Activated T-cell treated with anti-CD3 and anti-CD28 coated beads for 4 hours (primary cell): ENCODE measurements at places on chromosomes 13 and 19.

GRCh38 chr19:16077984-16078758, 1.9 kb downstream of the TPM4 start:
- peak; percentile 13 for DNase-seq

GRCh38 chr19:11848594-11849469, at the start of gene ZNF439:
ZNF439 (plus strand) TSS chr19:11848726; CDS start chr19:11848868, 142 bp downstream.
- DNase-seq, result peak; percentile 83

GRCh38 chr19:7500811-7501450, 12.1 kb upstream of the PEX11G start:
- DNase-seq, result no peak

GRCh38 chr19:23403581-23404324, 8.5 kb upstream of the ZNF91 start:
- DNase-seq, result no peak

GRCh38 chr13:28778308-28779215, 41.6 kb upstream of the MTUS2 start:
- DNase-seq, result no peak

DNA sequence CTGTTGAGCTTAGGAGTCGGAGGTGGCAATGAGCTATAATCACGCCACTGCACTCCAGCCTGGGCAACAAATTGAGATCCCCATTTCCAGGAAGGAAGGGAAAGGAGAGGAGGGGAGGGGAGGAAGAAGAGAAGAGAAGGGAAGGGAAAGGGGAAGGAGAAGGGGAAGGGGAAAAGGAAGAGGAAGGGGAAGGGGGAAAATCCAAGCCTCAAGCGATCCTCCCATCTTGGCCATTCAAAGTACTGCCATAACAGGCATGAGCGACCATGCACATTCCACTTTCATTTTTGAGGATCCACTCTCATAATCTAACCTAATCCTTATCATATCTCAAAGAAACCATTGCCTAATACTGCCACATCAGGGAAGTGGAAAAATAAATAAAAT, 14.9 kb downstream of the ZNF443 start:
- no peak for DNase-seq

- no peak for DNase-seq
These were observed 32.9 kb upstream of the GPC6 start for GRCh38 chr13:93193682-93194081.

DNA sequence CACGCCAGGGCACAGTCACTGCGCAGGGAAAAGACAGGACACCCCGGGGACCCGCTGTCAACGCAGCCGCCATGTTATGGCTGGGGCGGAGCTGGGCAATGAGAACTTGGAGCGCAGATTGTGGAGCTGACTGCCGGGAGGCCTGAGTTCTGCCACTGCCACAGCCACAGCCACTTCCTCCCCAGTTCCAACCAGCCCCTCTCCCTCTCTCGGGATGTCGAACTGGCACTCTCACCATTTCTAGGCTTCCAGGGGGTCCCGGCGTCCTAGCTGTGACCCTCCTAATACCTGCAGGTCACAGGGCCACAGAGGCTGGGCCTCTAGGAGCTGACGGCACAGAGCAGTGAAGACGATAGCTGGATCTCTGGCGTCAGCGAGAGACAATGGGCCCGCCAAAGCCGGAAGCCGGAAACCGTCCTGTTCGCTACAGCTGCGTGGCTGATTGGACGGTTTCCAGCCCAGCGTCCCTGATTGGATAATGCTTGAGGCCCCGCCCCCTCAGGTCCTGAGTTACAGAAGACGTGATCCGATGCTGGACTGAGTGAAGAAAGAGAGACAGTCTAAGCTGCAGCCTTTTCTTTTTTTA, at the start of gene ZNF506:
TSS of gene ZNF506 (minus strand) at position 385 of the 586 bp plus-strand sequence. CDS start at position 238, 147 bp downstream.
- DNase-seq, result peak; percentile 95

DNA sequence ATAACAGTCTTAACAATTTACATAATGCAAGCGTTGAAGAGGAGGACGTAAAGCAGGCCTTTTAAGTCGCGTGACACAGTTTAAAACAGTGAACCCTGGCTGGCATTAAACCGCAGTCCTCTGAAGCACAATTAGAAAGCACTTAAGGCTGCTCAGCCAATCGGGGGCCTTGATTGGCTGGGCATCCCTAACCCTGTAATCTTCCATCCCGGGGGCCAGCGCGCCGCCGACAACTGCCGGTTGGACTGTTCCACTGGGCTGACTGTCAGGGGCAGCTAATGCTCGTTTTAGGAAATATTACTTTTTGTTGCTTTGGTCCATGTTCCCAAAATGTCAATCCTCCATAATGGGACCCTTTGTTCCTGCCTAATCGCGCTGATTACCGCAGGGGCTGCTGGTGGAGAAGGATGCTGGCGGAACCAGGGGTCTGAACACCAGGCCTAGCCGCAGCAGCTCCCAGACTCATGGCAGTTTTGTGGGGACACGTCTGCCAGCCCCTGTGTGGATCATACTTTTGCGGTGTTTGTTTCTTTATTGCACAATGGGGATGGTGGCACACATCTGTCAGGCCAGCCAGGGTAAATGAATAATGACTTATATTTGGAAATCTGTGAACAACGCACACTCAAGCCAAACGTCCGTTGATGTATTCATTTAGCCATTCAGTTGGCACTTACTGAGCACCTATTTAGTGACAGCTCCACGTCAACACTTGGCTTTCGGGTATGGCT, 127.1 kb upstream of the SPACA7 start:
- DNase-seq, result no peak

- DNase-seq, result no peak
These were observed 15.9 kb upstream of the EID2 start for GRCh38 chr19:39555883-39556282.

GRCh38 chr19:6209680-6210079, 70.1 kb downstream of the MLLT1 start:
- DNase-seq, result no peak

DNA sequence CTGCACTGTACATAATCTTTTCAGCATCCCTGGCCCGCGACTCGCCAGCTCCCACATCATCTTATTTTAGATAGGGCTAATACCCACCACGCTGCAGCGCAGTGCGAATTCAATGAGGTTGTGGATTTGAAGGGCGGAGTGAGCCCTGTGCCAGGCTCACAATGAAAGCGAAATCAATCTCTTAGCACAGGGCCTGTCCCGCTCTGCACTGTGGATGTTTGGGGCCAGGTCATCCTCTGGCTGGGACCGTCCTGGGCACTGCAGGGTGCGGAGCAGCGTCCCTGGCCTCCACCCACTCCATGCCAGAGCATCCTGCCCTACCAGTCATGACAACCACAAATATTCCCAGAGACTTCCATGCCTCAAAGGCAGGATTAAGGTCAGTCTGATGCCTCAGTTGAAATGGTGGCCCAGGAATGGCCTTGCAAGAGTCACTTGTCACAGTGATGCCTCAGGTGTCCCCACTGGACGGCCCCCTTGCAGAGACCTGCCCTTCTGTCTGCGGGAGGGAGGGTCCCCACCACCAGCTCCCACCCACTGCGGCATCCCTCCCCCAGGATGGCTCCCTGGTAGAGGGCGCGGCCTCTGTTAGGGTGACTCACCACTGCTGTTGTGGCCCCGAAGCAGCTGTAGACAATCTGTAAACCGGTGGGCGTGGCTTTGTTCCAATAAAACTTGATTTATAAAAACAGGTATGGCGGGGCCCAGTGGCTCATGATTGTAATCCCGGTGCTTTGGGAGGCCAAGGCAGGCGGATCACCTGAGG, 5.6 kb downstream of the UHRF1 start:
- peak; percentile 74 for DNase-seq

GRCh38 chr13:21055511-21056045, 5.8 kb downstream of the LATS2 start:
- no peak for DNase-seq

DNA sequence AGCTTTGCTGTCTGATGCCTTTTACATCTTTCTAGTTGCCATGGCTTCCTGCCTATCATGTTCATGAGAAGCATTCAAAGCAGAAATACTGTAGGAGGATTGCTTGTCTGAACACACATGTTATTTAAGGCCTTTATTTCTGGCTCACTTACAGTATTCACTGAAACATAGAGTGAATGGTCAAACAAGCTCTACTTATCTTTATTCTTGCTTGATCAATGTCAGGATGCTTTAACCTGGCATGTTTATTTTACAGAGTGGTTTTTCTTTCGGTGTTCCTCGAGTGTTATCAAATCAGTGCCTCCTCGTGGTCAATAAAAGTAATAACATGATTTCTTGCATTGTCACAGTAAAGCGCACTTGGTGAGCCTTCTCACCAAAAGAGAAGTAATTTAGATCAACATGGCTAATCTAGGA, 73.5 kb upstream of the PCDH17 start:
- DNase-seq, result no peak

DNA sequence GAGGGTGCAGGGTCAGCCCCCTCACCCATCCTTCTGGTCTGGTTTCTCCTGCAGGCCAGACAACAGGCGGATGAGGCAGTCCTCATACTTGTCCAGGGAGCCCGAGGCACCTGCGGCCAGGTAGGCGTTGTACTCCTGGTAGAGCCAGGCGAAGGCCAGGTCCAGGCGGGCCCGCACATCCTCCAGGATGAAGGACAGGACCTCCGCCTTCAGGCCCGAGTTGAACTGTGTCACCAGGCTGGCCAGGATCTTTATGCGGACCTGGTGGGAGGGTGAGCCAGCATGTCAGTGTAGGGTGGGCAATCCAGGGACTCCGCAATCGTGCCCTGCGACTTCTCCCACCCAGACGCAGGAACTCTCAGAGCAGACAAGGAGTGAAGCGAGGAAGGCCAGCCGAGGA, 13.8 kb upstream of the RSPH6A start:
- DNase-seq, result no peak

- no peak for DNase-seq
These were observed 2.9 kb downstream of the KLK12 start for GRCh38 chr19:51031880-51032225.

- DNase-seq, result peak; percentile 49
These were observed 54.5 kb downstream of the TSSK6 start for GRCh38 chr19:19460761-19461265.

DNA sequence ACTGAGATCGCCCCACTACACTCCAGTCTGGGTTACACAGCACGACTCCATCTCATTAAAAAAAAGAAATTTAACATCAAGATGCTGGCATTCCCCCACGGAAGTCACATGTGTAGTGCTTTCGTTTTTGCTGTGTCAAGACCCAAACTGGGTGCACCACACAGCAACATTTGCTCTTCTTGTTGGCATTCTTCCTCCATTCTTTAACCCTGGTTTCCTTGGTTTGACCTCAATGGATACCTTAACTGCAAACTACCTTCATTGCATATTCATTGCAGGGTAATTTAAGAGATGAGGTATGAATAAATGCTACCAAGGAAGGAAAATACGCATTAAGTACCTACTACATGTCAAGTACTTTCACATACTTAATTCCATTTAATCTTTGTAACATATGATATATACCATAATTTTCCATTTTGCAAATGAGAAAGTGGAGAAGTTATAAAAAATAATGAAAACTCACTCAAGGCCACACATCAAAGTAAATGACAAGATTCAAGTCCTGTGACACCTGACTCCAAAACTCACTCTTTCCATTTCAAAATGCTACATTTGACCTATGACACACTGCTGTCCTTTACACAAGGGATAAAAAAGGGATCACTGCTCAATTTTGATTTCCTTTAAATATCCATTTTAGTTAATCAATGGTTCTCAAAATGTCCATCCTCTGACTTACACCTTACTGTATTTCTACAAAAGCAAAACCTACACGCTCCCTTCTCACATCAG, 59.2 kb downstream of the STK24 start:
- DNase-seq, result no peak

- no peak for DNase-seq
These were observed 187.9 kb downstream of the USP12 start for GRCh38 chr13:26983543-26984320.

GRCh38 chr13:95267662-95268342, 33.4 kb downstream of the ABCC4 start:
- DNase-seq, result no peak

- no peak for DNase-seq
These were observed 18.7 kb downstream of the MIPEP start for GRCh38 chr13:23870356-23871140.

DNA sequence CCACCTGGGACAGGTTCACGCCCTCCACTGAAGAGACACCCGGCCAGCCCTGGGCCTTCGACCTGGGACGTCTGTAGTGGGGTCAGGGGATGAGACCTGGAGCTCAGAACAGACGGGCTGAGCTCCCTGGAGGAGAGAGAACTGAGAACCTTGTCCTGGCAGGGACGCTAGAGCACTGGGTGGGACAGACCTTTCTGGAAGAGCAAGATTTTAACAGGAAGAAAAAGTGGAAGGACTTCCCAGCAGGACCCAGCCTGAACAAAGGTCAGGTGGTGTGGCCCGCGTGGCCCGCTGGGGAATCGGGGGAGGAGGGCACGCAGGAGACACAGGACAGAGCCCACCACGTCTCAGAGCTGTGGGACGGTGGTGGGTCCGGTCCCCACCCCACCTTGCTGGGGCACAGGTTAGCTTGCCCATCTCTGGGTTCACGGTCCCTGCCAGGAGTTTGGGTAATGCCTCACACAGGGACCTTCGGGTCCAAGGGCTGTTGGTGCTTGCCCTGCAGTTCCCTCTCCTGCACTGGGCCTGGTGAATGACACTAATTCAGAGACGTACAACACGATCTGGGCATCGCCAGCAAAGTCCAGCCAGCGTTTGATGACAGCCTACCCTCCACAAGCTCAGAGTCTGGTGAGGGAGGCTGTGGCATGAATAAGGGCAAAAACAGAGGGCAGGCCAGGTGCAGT, 1.2 kb upstream of the EFNA2 start:
- no peak for DNase-seq

DNA sequence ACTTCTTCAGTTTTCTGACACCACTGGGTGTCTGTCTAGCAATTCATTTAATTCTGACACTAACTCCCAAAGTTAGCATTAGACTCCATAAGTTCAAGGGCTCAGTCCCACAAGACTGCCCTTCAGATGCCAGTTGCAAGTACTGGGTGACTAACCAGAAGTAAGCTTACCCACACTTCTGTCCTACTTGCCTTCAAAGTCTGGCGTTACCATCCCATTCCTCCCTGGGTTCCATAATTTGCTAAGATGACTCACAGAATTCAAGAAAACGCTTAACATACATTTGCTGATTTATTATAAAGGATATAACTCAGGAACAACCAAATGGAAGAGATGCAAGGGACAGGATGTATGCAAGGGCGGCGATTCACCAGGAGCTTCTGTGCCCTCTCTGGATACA, 45.5 kb upstream of the NPAS1 start:
- DNase-seq, result no peak

DNA sequence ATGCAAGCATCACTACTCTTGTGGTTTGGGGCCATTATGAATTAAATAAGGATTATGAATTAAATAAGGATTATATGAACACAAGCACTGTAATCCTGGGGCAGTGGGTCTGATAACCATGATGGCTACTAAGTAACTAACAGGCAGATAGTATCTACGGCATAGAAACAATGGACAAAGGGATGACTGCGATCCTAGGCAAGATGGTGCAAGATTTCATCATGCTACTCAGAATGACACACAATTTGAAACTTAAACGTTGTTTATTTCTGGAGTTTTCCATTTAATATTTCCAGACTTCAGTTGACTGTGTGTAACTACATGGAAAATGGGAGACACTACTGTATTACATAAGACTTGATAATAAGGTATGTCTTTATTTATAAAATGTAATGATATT, 15.1 kb downstream of the KCNRG start:
- DNase-seq, result no peak
